NCI-H1105 (cell line): ENCODE measurements at places on chromosomes 12 and 14.
A peak's percentile ranks its signal among the peaks of the same experiment; 100 is the strongest.

GRCh38 chr14:49881350-49882001 lies 11.4 kb upstream of the ARF6 start:
- DNase-seq, result no peak

- peak; percentile 63 for DNase-seq
Measured at GRCh38 chr12:94596596-94596995, 53.8 kb downstream of the TMCC3 start.

- no peak for DNase-seq
Measured at GRCh38 chr12:32332446-32332845, 66.9 kb upstream of the FGD4 start.

DNA sequence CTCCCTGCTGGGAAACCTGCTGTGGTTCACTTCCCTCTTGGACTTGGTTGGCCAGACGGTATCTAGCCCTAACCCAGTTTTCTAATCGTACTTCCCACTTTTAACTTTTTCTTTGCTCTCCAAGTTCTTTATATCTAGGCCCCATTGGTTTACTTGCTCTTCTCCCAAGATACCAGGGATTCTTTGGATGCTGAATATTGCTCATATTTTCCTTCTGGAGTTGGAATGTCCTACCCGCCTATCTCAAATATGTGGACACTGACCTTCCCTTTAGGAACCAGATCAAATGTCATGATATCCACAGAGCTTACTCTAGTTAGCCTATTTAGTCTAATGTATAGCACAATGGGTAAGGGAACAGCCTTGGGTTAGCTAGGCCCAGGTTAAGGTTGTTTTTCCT lies 228.6 kb downstream of the DACT1 start:
- DNase-seq, result no peak

- DNase-seq, result no peak
Measured at GRCh38 chr12:92288561-92288960, 142.9 kb upstream of the BTG1 start.

- no peak for DNase-seq
Measured at GRCh38 chr14:31122921-31123320, 84.7 kb downstream of the HECTD1 start.

DNA sequence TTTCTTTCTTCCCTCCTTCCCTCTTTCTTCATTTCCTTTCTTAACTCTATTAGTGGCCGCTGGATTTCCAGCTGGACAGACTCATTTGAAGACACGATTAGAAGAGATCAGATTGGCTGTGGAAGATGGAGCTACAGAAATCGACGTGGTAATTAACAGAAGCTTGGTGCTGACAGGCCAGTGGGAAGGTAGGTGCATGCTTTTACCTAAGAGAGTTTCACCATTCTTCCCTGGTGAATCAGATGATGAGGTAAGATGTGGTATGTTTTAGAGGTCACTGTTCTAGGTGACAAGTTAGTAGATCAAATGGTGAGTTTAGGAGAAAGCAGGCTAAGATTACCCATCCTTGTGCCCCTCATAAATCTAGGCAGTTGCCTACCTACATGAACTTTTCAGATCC lies 51.6 kb downstream of the DERA start:
- no peak for DNase-seq

DNA sequence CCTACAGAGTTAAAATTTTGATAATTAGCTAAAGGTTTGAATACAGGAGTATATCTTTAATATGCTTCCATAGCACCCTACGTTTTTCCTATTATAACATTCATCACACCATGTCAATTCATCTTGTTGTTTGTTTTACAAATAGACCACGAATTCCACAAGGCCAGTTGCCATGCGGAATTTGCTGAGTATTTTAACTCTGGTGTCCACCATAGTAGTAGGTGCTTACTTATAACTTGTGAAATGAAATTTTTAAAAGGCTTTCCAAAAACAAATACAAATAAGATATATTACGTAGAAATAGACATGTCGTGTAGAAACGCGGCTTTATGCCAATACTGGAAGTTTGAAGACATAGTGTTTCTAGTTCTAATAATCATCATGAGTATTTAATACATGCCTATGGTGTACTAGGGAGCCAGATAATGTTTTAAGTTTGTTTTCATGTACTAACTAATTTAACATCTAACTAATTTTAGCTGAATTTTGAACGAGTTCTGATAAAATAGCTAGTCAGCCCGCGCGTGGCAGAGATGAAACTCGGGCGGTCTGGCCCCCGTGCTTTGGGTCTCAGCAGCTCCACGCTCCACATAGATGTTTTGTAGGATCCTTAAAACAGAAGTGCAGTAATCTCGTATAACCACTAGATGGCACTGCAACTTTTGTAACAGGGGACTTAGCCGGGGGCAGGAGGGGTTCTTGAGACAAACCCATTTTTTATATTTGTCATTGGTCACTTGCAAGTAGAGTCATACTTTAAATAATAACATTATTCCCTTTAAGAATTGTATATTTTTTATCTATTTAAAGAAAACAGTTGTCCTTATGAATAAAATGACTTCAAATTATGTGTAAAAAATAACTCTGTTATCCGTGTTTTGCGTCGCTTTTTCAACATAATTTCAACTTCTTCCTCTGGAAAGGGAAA lies 10.2 kb downstream of the CD69 start:
- DNase-seq, result peak; percentile 76

DNA sequence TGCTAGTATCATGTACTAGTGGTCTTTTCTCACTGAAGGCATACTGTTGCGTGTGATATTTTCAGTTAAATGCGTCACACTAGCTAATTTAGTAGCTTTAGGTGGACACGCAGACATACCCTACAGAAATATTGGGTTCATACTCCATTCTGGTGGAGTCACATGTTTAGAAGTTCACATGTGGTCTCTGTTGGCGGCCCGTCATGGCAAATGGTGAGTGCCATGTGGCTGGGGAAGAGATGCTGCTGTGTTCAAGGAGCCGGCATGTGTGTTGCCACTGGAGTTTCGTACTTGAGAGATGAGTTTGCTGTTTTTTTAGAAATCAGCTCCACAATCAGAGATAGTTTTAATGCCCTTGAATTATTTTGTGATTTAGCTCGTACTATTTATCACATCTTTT lies 454.6 kb downstream of the PCNX1 start:
- DNase-seq, result no peak

- DNase-seq, result no peak
Measured at GRCh38 chr12:54038284-54038870, 5.5 kb downstream of the HOXC5 start.

DNA sequence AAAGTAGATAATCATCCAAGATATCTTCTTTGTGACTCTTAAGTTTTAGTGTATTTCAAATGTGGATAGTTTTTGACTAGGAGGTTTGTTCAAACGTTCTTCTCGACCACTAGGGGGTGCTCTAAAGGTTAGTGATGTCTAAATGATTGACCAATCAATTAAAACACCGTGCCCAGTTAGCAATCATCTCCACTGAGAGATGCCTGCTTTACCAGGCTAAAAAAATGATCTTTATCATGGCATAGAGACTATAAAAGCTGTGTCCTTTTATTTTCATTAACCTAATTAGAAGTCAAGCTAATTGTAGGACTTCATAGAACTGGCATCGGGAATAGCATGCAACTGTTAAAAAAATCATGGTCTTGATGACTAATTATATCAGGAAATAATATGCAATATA lies 153.9 kb downstream of the PRKCH start:
- peak; percentile 58 for DNase-seq

- no peak for DNase-seq
Measured at GRCh38 chr14:74202113-74202512, 37.1 kb upstream of the VSX2 start.

DNA sequence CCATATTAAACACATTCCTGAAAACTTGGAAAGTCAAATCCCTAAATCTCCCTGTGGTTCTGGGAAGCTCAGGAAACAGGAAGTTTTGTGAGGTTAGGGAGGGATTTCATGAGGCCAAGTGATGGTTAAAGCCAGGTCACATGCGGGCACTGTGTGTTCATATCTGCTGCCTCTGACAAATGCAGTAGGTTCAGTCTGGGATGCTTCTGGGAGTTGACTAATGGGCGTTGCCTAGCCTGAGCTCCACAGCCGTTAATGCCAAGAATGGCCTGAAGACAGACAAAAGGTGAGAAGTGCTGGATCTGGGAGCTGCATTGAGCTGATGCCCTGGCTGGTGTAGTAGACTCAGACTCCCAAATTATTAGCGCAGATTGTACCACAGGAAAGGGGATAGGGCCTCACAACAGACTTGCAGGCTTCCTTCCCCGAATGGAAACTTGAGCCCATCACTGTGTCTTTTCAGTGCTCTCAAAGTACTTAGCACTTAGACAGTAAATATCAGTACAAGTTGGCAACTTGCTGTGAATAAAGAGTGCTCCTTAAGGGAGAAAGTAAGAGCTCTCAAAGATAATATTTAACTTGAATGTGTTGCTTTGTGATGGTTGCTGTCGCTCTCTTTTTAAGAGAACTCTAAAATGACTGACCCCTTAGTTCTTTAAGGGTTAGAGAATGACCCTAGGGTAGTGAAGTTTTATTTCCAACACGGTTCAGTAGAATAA lies 17.3 kb downstream of the GSG1 start:
- DNase-seq, result no peak

DNA sequence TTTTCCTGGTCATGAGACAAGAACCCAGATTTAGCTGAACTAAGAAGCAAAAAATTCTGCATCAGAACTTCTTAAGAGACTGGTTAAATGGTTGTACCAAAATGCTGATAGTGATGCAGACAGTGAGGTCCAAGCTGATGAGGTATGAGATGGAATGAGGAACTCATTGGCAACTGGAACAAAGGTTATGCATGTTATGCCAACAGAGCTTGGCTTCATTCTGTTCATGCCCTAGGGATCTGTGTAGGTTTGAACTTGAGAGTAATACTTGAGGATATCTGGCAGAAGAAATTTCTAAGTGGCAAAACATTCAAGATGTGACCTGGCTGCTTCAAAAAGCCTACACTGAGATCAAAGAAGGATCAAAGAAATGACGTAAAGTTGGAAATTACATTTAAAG lies 398.0 kb downstream of the FSCB start:
- no peak for DNase-seq

DNA sequence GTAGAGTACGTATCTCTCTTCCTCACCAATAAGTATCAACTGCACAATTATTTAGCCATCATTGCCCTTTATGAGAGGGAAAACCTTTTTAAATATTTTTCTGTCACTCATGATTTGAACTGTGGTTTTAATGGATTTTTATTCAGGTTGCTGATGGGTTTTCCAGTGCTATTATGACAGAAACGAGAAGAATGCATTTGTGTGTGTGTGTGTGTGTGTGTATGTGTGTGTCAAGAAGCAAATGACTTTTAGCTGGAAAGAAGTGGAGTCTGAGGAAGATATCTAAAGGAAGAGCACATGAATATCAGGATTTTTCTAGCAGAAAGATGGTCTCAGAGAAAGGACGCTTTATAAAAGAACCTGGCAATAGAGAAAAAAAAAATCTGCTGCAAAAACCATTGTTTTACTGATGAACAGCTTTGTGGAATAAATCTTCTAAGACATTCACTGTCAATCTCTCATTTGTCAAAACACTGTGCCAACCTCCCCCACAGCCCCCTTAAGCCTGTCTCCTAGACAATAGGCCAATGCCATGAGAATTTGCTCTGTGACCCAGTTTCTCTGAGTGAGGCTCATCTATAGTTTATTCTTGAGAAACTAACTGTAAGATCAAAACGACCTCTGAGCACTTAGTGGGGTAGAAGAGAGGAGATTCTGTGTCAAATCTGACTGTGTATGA lies 417.7 kb downstream of the FLRT2 start:
- DNase-seq, result no peak

- no peak for DNase-seq
Measured at GRCh38 chr12:100871195-100871734, 76.7 kb downstream of the ANO4 start.

DNA sequence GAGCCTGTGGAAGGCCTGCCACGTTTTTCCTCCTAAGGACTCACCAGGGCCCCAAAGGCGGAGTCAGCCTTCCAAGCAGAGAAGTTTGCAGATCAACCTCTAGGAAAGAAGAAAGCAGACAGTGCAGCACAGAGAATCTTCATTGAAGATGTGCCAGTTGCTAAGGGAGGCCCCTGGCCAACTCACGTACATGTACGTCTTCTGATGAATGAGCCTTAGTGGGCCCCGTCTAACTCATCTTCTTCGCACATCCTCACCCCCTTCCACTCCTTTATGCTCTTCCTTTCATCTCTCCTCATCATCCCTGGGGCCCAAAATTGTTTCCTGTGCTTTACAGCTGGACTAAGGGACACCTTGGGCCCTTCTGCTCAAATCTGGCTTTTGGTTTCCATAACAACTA lies 703.0 kb upstream of the TBX3 start:
- no peak for DNase-seq

GRCh38 chr12:53601296-53601847 lies 24.8 kb downstream of the ATF7 start:
- no peak for DNase-seq

GRCh38 chr12:105141320-105141922 lies 33.9 kb downstream of the WASHC4 start:
- no peak for DNase-seq

- DNase-seq, result no peak
Measured at GRCh38 chr12:111582133-111582747, 16.9 kb downstream of the ATXN2 start.

- DNase-seq, result no peak
Measured at GRCh38 chr12:24798335-24798734, 150.6 kb downstream of the BCAT1 start.

DNA sequence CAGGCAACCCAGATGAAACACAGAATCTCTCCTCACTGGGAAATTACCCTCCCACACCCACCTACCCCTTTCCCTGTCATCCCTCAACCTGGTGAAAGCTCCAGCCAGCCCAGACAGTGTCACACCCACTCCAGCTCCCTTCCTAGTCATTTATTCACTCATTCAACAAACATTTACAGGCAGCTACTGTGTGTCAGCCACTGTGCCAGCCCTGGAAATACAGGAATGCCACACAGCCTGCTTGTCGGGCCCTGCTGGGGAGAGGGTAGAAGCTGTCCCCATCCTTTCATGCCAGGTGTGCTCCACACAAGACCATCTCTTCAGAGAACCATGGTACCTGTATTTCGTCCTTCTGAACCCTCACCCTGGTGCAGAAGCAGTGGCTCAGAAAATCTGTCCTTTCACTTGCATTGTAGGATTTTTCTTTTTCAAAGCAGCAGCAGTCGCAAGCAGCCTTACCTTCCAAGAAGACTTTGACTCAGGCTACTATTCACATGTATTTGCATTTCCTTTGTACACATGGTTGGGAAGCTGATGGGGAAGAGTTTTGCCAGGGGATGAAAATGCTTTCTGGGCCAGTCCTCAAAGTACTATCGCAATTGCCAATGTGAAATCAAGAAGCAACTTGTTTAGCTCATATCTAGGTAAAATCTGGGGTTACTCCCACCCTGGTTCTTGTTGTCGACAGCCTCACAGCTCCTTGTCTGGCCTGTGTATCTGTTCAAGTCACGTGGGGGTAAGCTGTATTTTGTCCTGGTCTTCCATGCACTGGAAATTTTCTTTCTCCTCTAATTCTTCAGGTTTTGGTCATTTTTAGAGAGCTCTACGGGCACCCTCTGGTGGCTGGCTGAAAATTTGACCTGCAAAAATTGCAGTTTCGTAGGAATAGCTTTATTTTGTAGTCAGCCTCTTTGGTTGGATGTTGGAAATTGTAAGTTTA lies 147.4 kb upstream of the EGLN3 start:
- no peak for DNase-seq
